ENCODE measurements at places on chromosomes 13 and 19. TPM values are rescaled to one million over a fixed set of nuclear protein-coding genes. Genes with fewer than 3 reads are reported as not detected.

DNA sequence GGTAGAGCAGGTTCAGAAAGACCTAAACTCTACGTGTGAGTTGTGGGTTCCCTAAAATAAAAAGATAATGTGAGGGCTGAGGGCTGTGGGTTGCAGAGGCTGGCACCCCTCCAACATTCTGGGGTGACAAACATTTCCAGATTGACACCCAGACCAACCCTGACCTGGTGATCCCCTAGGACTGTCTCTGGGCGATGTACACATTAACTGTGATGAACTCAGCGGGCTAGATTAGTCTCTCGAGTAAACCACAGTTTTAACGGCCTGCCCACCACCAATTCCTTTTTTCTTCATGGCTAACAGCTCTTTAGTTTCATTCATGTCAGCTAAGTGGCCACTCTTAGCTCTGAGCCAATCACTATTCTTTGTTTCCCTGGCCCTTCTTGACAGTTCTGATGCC, 24.8 kb downstream of the SIAH3 start:
- DNase-seq, result no peak

DNA sequence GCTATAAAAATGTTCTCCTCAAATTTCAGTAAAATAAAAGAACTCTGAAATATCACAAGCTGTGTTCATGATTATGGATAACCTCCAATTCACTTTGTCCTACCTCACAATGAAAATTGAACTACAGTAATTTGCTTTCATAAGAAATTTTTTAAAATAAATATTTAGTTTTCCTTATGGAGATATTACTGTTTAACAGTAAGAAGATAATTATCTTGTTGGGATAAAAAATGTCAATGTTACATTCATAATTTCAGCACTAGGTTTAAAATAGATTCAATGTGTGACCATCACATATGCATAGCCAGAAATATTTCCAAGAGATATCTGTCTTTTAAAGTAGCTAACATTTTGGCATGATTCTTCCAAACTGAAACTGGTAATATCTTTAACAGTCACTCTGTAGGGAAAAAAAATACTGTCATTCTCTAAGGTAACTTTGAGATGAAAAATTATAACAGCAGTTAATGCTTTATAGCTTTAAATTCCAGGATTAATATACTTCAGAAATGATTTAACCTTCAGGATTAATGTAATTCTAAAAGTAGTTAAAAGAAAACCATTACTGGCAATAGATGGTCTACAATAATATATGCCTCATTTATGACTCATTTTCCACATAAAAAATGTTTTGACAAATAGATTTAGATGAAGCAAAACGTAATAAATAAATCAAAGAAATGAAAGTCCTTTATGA, 91.3 kb downstream of the SPRY2 start:
- no peak for DNase-seq

- no peak for DNase-seq
These were observed 65.1 kb downstream of the KCNRG start for GRCh38 chr13:50080203-50080910.

DNA sequence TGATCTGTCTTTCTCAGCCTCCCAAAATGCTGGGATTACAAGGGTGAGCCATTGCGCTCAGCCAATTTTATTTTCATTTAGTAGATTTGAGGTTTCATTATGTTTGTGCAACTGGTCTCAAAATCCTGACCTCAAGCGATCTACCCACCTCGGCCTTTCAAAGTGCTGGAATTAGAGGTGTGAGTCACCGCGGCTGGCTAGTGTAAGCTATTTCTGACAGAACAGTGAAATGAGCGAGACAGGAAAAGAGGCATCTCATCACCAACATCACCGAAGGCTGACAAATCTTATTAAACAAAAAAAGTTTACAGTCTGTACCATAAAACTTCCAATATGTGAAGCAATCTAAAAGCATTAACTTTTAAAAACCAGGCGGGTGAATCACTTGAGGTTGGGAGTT, 12.2 kb upstream of the ZNF888 start:
- no peak for DNase-seq

Gene USPL1
- 14.5 TPM for polyA plus RNA-seq

GRCh38 chr13:99062593-99062992, 84.7 kb upstream of the DOCK9 start:
- DNase-seq, result no peak

GRCh38 chr19:39032063-39032918, at the start of gene FBXO27:
TSS of gene FBXO27 (minus strand) at chr19:39032549. CDS start at chr19:39032227, 322 bp downstream.
- DNase-seq, result no peak

Gene CPB2
- polyA plus RNA-seq, result 0.24 TPM

DNA sequence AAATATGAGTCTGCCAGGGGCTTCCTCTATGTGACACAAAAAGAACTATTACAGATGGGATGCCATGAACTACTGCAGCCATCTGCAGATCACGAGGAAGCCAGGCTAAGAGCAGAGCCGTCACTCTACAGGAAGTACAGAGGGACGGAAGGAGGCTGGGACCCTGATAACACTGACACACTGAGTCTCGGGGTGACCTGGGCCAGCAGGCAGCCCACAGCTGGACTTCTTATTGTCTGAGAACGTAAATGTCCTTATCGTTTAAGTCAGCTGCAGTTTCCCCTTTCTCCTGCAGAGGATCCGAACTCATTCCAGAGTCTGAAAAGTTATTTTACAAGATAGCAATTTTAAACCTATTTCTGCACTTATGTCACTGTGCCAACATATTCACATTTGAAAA, 20.7 kb downstream of the PARP4 start:
- no peak for DNase-seq

Gene RNF225
- 0.11 TPM for polyA plus RNA-seq

DNA sequence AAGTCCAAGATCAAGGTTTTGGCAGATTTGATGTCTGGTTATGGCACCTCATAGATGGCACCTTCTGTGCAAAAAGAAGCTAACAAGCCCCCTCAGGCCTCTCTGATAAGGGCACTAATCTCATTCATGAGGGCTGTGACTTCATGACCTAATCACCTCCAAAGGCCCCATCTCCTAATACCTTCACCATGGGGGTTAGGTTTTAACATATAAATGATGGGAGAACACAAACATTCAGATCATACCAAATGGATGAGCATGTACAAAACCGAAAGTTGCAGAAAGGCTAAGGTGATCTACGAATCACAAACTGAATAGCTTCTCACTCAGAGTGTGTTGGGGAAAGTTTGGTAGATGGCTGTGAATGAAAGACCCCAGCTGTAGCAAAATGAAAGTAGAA, 217.4 kb downstream of the TBC1D4 start:
- DNase-seq, result no peak

DNA sequence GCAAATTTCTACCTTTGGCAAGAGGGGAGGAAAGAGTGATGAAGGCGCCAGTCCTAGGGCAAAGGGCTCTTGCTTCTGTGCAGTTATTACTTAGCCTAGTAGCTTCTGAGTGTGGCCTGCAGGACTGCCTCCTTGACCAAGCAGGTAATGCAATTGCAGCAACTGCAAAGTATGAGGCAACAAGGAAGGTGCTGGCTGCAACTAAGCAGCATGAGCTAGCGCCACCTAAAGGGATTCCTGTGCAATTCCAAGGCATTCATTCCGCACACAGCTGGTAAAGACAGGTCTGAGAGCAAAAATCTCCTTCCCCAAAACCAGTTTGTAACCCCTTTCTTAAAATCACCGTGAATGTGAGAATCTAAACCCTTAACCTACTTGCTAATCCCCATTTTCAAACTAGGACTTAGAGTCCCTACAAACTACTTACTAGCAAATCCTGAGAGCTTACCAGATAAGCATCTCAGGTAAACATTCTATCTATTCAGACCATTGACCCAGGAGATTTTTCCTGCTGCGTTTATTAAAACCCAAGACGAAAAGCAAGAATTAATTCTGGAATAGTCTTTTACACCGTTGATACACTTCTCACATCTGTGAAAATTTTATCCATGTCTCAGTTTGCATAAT, 62.9 kb downstream of the DCT start:
- DNase-seq, result no peak

DNA sequence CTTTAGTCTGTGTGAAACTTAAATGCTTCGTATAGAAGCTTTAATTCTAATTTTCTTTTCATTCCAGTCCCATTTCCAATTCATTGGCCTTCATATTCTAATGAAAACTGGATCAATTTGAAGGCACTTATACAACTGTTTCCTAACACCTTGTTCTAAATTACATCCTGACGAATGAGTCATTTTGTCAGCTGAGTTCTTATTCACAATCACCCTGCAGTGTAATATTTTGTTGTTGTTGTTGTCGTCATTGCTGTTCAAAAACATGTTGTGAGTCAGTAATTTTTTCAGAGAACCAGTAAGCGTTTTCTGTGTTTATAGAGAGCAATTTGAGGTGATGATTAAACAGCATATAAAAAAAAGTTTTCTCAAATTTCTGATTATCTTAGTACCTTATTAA, 290.0 kb downstream of the PCDH9 start:
- DNase-seq, result no peak

DNA sequence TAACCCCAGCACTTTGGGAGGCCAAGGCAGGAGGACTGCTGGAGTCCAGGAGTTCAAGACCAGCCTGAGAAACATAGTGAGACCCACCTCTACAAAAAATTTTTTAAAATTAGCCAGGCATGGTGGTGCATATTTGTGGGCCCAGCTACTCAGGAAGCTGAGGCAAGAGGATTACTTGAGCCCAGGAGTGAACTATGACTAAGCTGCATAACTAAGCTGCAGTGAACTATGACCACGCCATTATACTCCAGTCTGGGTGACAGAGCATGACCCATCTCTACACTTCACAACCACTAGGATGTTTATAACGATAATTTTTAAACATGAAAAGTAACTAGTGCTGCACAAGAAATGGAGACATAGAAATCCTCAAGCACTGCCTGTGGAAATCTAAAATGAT, 352.7 kb upstream of the SGCG start:
- DNase-seq, result no peak

DNA sequence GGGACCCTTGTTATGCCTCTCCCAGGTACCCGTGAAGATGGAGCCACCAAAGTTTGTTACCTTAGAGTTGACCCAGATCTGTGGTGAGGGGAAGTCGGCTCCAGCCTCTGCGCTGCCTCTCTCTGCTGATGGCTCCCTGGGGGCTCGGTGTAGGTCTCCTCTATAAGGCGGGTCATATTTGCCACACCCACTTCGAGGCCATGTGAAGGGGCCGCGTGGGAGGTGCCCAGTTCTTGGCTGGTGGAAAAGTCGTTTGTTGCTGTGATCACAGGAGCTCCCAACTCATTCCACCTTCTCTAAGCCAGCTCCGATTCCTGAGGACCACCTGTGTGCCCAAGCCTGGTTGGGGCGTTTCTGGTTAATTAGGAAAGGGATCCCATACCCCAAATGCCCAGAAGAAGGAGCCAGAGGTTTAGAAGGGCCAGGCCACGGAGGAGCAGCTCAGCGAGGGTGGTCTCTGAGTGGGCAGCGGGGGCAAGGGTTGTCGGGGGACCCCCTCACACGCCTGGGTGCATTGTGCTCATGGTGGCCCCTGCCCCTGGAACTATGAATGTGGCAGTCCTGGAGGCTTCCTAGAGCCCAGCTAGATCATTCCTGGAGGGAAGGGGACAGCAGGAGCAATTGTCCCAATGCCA, 296.5 kb downstream of the ZNF536 start:
- no peak for DNase-seq

Gene ZNF681
- polyA plus RNA-seq, result 0.75 TPM

Gene PRTN3
- polyA plus RNA-seq, result 0.08 TPM

GRCh38 chr13:30576528-30576927, 41.2 kb upstream of the USPL1 start:
- DNase-seq, result no peak

Gene NCAN
- not detected for polyA plus RNA-seq

DNA sequence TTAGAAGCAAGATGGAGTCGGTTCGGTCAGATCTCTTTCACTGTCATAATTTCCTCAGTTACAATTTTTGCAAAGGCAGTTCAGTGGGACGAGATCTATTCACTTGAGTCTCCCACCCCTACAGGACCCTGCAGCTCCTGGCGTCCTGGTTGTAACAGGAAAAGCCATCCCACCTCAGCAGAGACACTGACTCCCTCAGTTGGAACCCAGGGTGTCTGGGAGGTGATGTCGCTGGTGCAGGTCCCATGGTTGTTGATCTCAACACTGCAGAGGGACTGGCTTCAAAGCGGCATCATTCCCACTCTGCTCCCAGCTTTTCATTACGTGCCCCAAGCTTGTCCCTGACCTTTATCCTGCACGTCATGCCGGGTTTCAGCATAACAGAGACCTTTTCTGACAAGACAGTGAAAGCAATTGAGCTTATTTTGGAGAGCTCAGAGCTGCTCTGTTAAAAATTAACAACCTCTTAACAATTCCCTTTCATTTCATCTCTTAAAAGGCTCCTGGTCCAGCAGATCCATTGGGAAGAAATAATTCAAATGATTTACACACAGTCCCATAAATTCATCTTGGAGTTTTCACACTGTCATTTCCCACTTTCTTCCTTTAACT, 17.6 kb upstream of the COG3 start:
- no peak for DNase-seq

GRCh38 chr13:100650326-100650725, 24.3 kb downstream of the TMTC4 start:
- no peak for DNase-seq

- no peak for DNase-seq
These were observed 27.6 kb downstream of the TMPRSS9 start for GRCh38 chr19:2387367-2388288.

- no peak for DNase-seq
These were observed 3.9 kb downstream of the FEM1A start for GRCh38 chr19:4795400-4795799.

Gene CEACAM4
- polyA plus RNA-seq, result 1.6 TPM

Gene KIR2DL3
- not detected for polyA plus RNA-seq

GRCh38 chr19:57473646-57474045, 3.7 kb downstream of the ZNF772 start:
- no peak for DNase-seq

DNA sequence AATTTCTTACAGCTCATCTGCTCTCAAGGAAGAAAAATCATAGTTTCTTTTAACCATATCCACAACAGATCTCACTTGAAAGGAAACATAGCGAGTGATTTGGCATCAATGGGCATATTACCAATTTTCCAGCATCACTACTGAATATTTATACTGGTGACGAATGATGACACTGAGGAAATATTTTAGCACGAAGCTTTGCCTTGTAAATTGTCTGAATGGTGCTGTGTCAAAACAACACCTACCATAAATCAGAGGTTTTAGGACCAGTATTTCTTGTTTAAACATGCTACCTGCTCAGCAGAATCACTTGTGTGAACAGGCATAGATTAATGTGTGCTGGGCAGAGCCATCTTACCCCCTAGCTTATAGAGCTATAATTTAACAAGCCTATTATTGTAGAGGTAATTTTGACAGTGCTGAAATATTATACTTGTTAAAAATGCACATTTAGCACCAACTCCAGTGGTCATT, 146.8 kb downstream of the ABCC4 start:
- peak; percentile 51 for DNase-seq

GRCh38 chr19:31960474-31960873, 384.9 kb upstream of the ZNF507 start:
- DNase-seq, result no peak

Measured in urinary bladder (tissue), 4 donors.